Fibroblast of the aortic adventitia (primary cell): ENCODE measurements at places on chromosomes 13 and 19. TPM values are rescaled to one million over a fixed set of nuclear protein-coding genes. Genes with fewer than 3 reads are reported as not detected.

SKA3 gene
- total RNA-seq = 24.0 and 69.3 TPM in 2 replicates

ZNF57 gene
- total RNA-seq = 3.4 and 4.8 TPM in 2 replicates

COL5A3 gene
- total RNA-seq = 4.1 and 5.2 TPM in 2 replicates

SERTM1 gene
- under 0.01 and 0.25 TPM in 2 replicates for total RNA-seq

ATP12A gene
- not detected in 2 replicates for total RNA-seq

PRR22 gene
- total RNA-seq = 0.09 and 1.1 TPM in 2 replicates

GSX1 gene
- not detected in 2 replicates for total RNA-seq

LENG9 gene
- 3.7 and 4.9 TPM in 2 replicates for total RNA-seq

FAM216B gene
- 0.25 TPM in 1 of 2 replicates, not detected in the other for total RNA-seq

MYO16 gene
- under 0.01 and 0.16 TPM in 2 replicates for total RNA-seq

PLVAP gene
- 0.09 TPM in 1 of 2 replicates, not detected in the other for total RNA-seq

ZNF567 gene
- total RNA-seq = 5.0 and 6.6 TPM in 2 replicates

LCP1 gene
- 0.25 and 0.99 TPM in 2 replicates for total RNA-seq

UNC13A gene
- total RNA-seq = 0.27 and 0.49 TPM in 2 replicates

PTGER1 gene
- total RNA-seq = 1.9 and 3.4 TPM in 2 replicates

PDE4A gene
- total RNA-seq = 1.8 and 7.0 TPM in 2 replicates

SOHLH2 gene
- 1.6 and 1.7 TPM in 2 replicates for total RNA-seq

ZNF600 gene
- 3.8 and 5.7 TPM in 2 replicates for total RNA-seq

PSPN gene
- total RNA-seq = 0.41 and 1.2 TPM in 2 replicates

UBE2L5 gene
- under 0.01 TPM in 1 of 2 replicates, not detected in the other for total RNA-seq

LILRB1 gene
- total RNA-seq = not detected in 2 replicates

LGALS7 gene
- total RNA-seq = 0.72 TPM in 1 of 2 replicates, not detected in the other

PSMC4 gene
- total RNA-seq = 24.2 and 85.2 TPM in 2 replicates

SHKBP1 gene
- total RNA-seq = 5.7 and 24.9 TPM in 2 replicates

FRY gene
- 4.3 and 4.9 TPM in 2 replicates for total RNA-seq

SPART gene
- 62.7 and 95.4 TPM in 2 replicates for total RNA-seq

NCAN gene
- total RNA-seq = not detected in 2 replicates

LYL1 gene
- 0.63 and 1.4 TPM in 2 replicates for total RNA-seq

EGLN2 gene
- total RNA-seq = 60.6 and 64.2 TPM in 2 replicates

ATP8B3 gene
- 0.16 and 3.3 TPM in 2 replicates for total RNA-seq

PSG7 gene
- 0.27 TPM in 1 of 2 replicates, not detected in the other for total RNA-seq

KLK12 gene
- not detected in 2 replicates for total RNA-seq

KISS1R gene
- total RNA-seq = not detected in 2 replicates

ZNF99 gene
- not detected in 2 replicates for total RNA-seq

ENOX1 gene
- total RNA-seq = 7.4 and 16.4 TPM in 2 replicates

C19orf85 gene
- not detected in 2 replicates for total RNA-seq

PDE4C gene
- not detected in 2 replicates for total RNA-seq

SGCG gene
- 2.1 and 15.4 TPM in 2 replicates for total RNA-seq

OR7E24 gene
- total RNA-seq = not detected in 2 replicates

PCDH17 gene
- total RNA-seq = 0.82 and 1.4 TPM in 2 replicates

CBLC gene
- not detected in 2 replicates for total RNA-seq

LSR gene
- total RNA-seq = 0.54 TPM in 1 of 2 replicates, not detected in the other

ADPRHL1 gene
- 2.4 and 2.8 TPM in 2 replicates for total RNA-seq

YJEFN3 gene
- 0.45 and 1.4 TPM in 2 replicates for total RNA-seq
